ENCODE measurements at places on chromosomes 4 and X.

GRCh38 chr4:42541647-42542046 lies 115.3 kb downstream of the ATP8A1 start:
- no peak for DNase-seq

DNA sequence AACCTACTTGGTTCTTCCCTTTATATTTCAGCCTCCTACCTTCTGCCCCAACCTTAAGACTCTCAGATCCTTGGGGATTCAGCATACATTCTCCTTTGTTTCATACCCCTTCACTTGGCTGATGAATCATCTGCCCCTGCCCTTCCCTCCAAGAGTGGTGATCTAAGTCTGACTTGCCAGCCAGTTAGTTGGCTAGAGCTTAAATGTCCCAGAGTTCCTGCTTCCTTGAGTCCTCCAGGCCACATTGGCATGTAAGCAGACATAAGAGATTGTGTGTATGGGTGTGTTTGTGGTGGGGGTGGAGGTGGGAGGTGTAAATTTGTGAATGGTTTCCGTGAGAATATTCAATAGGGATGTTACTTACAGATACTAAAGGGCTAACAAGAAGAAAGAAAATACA lies 3.7 kb upstream of the TEX13D start:
- DNase-seq: no peak

DNA sequence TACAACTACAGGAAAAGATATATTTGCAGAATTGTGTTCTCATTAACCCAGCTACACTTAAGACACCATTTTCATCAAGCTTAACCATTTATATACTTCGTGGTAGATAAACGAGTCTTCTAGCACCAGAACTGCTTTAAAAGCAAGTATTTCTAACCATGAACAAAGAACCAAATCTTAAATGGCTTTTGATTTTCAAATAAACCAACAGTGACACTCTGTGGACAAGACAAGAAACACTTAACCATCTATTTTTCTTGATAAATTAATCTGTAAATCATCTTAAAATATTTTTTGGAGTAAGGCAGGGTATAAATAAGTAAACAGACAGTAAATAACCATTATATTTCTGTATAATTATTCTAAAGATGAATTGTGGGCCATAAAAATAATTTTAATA lies 10.2 kb downstream of the BEND2 start:
- DNase-seq: no peak

- DNase-seq: no peak
These were observed 20.6 kb downstream of the ZBTB33 start for GRCh38 chrX:120271218-120271617.

DNA sequence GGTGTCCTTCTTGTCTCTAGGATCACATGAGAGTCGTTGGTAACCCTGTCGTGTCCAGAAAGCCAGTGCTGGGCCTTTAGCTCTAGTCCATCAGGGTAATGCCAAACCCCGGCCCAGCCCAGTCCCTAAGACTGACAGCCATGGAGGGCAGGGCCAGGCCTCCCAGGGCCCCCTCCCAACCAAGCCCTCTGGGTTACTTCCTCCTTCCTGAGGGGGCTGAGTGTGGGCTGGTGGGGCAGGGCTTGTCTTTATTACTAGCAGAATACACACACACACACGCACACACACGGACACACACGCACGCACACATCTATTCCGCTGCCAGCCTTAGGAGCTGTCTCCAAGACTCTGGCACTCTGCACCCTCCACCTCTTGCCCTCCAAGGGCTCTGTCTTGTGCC lies 35.6 kb upstream of the CDKN2AIP start:
- no peak for DNase-seq

- no peak for DNase-seq
These were observed 33.3 kb upstream of the H2AZ1 start for GRCh38 chr4:99983289-99983943.

- no peak for DNase-seq
These were observed 31.5 kb downstream of the NKX6-1 start for GRCh38 chr4:84467601-84468000.
